ENCODE measurements at places on chromosomes 5 and 9.

DNA sequence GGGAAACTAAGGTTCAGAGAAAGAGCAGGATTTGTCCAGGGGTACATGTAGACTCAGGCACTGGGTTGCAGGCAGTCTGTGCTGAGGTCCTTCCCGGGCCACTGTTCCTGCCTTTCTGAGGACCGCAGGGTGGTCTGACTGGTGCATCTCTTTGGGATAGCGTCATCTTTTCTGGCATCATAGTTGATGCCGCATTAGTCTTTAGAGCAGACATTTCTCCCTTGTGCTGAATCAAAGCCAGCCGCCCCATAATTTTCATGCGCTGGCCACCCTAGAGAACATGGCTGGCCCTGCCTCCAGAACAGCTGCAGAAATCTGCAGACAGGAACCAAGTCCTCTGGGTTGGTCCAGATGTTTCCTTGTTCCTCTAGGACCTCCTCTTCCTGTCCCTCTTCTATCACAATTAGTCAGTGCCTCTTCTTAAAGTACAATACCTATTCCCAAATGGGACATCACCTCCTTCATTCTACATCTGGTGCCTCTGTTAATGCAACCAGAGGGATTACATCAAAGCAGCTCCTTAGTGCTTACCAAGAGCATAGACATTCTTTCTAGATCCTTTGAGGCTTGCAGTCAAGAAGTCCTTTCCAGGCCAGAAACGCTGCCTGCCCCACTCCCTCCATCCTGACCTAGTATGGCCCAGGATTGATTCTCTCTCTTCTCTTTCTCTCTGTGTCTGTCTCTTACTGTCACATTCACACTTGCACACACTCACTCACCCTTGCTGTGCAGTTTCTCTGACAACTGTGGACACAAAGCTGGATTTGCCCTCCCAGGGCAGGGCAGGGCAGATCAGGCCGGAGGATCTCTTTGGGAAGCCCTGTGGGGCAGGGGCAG is 42.0 kb upstream of the ORM1 start:
- DNase-seq: no peak

DNA sequence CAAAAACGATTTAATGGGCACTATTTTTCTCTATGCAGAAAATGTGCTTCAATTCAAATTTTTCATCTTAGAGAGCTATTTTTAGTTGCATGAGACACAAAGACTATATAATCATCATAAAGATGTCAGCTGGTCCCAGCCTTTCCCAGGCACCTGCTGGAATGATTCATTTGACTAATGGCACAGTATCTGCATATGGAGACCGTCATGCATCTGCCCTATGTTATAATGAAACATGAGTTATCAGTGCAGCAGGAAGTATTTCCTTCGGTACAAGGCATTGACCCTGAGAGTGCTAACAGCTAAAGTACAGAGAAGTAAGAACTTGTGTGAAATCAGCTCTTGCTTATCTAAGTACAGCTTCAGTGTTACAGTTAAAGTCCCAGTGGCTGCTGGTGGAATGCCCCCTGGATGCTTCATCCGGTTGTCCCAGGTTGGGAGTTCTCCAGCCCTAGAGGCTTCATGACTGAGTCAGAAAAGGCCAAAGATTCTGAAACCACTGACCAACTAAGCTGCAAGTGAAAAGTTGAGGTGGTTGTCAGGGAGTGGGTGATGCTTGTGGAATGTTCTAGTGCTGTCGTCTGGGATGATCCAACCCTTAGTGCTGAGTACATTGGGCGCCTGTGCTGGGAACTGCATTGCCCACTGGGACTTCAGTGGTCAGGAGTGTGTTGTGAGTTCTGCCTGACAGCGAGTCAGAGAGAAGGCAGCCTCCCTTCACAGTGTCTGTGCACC is 57.2 kb downstream of the MTRR start:
- DNase-seq: no peak

DNA sequence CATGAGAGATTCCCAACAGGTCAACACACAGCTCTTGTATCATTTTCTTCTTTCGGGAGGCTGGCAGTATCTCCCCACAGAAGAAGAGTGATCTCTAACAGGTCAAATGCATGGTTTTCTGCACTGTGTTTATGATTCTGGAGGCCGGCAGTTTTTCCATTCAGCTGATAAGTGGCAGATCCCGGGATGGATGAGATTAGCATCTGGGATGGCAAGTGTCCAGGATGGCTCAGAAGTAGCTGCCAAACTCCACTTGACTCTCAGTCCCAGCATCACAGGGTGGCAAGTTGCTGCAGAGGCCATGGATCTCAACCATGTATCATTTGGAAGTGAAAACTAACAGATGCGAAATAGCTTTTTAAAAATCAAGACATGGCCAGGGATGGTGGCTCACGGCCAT is 97.8 kb upstream of the SLC44A1 start:
- no peak for DNase-seq

DNA sequence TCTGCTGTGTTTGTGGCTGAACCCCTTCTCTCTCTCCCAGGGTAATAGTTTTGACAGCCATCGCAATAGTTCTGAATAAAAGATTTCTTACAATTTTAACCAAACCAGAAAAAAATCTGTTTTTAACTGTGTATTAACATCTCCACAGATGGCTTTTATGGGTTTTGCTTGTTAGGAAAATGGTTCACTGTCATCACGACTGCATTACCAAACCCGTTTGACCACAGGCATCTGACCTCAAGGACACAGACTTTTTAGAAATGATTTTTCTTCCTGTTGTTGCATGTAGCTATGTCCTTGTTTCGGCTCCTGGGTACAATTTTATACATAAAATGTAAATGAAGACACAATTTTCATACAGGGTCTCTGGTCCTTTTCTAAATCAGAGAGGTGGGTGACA is 316.1 kb downstream of the IRX1 start:
- DNase-seq: no peak

DNA sequence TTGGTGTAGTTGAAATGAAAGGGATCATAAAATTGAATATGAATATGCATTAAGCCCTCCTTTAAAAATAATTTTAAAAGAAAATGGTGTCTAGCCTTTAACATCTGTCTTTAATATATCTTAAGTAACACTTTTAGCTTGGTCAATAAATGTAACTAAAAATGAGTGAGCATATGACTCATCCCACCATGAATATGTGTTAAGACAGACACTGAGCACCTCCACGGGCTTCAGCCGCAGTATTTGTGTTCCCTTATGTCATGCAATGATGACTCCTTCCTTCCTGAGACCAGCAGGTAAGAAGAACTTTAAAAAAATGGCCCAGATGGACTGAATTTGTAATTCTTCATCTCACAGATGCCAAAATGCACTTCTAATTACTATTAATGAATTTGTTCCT is 563.2 kb downstream of the NR2F1-AS1 start:
- DNase-seq: no peak

DNA sequence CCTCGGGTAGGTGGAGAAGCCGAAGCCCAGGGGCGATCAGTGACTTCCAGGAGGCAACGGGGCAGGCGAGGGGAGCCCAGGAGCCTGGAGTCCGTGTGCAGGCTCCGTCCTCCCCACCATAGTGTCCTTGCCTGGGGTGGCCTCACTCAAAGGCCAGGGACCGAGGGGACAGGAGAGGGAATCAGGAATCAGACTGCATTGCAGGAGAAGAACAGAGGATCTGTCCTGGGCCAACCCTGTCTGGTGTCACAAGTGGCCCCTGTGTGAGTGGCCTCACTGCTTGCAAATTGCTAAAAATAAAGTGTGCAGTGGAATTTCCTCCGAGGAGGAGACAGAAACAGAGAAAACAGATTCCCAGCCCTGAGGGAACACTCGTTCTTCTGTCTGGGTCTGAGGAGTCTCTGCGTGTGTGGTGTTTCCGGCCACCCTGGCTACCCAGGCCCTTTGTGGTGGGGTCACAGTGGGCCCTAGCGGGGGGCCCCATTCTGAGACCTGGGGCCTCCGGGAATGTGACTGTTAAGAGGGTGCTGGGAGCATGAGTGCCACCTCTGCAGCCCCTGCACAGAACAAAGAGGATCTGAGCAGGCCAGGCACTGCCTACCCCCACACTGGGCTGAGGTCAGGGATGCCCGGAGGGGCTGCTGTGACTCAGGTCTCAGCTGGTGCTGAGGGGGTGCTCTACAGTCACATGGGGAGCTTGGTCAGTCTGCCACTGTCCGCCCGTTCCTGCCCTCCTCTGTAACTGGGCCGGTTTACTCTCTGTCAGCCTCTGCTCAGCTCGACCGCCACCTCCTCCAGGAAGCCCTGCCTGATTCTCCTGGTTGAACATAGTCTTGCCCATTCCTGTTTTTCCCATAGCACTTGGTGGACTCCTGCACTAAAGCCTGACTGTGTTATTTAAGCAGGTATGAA is 7.4 kb downstream of the TRAF1 start:
- no peak for DNase-seq

All from GM10248 (cell line).